ENCODE measurements at places on chromosomes 5 and 9.
A peak's percentile ranks its signal among the peaks of the same experiment; 100 is the strongest.

GRCh38 chr5:159905496-159905895 lies 10.8 kb upstream of the ADRA1B start:
- DNase-seq = peak; percentile 100

DNA sequence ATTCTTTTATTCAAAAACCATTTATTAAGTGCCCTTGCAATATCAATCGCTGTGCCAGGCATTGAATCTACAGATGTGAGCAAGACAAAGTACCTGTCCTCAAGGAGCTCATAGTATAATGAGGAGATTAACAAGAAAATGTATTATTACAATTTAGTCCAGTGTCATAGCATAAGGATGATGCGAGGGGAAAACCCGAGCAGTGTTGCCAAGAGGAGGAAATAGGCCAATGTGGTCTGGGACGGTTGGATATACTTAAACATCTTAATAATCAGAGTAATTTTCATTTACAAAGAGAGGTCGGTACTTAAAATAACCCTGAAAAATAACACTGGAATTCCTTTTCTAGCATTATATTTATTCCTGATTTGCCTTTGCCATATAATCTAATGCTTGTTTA lies 18.5 kb downstream of the CD274 start:
- DNase-seq = no peak

GRCh38 chr9:3001311-3001710 lies 157.4 kb upstream of the PUM3 start:
- peak; percentile 48 for DNase-seq

- DNase-seq = peak; percentile 84
These were observed 34.9 kb downstream of the ZNF354A start for GRCh38 chr5:178695556-178695955.

- DNase-seq = peak; percentile 81
These were observed 40.2 kb upstream of the GARNL3 start for GRCh38 chr9:127224178-127224882.

GRCh38 chr5:137572042-137572695 lies 73.0 kb upstream of the SPOCK1 start:
- no peak for DNase-seq

Measured in foreskin keratinocyte (primary cell).